Posterior vena cava (tissue), 2 donors: ENCODE measurements at places on chromosomes 2 and 18.

GRCh38 chr2:98555696-98556095, 52.6 kb downstream of the COA5 start:
- no peak for DNase-seq

GRCh38 chr2:239203443-239204135, 197.2 kb downstream of the HDAC4 start:
- DNase-seq = no peak

DNA sequence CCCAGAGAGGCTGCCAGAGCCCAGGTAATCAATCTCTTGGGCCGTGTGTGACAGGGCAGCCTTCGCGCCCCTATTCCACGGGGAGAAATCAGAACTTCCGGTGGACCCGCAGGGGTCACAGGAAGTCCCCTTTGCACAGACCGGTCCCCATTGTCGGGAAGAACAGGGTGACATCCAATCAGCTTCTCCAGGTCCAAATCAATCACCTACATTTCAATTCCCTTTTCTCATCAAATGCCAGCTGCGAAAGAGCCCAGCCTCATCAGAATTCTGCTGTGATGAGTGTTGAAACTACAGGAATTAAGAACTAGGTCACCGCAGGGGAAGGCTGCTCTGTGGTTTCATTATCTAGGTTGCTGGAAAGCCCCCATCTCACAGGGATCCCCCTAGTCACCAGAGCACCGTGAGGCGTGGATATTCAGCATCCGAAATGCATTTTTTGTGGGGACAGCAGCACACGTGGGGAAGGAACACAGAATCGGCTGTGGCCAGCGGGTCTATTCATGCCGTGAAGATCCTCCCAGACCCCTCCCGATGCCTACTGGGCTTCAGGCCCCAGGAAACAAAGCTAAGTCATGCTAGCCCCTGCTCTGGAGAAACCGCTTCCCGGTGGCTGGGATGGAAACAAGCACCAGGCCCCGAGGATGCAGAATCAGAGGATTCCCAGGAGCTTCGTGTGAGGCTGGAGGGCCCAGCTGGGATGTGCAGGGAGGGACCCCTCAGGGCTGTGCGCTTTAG, 193.7 kb upstream of the ID2 start:
- no peak for DNase-seq

- no peak for DNase-seq
Measured at GRCh38 chr2:193141-193671, 70.6 kb downstream of the SH3YL1 start.

DNA sequence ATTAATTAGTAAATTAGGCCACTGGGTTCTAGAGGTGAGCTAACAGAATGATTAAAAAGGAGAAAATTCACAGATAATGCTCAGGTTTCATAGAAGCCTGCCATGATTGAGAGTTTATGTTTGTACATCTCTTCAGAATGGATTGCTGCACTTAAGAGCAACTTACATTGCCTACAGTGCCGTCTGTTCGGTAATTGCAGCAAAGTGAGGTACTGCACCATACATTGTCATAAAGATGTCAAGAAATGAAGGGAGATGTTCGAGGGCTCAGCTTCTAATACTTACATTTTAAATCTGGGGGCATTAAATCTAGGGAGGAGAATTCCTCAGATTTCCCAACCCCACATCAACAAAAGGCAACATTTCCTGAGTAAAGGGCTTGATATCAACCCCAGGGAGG, 976.2 kb upstream of the FANCL start:
- DNase-seq = no peak

DNA sequence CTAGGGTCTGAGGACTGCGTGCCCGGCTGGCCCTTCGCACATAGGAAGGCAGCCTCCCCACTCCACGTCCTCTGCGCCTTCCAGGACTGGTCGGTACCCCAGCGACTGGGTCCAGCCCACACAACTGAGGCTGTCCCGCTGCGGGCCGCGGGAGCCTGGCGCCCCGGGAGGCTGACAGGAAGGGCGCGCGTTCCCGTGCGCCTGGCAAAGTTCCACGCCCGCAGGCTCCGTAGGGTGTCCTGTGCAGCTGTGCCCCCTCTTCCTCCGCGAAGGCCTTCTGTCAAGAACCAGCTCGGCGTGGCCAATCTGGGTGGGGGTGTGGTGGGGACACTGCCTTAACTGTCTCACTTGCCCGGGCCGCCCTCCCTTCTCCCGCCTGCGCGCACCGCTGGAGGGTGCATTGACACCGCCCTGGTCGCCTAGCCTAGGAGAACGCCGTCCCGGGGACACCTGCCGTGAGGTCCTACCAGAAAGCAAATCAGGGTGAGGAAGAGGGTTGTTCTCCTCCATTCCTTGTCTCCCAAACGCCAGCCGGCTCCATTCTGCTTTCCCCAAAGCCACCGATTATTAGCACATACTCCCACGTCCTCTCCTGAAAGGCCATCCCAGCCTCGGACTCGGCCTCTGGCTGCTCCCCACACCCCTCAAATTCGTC, 618 bp upstream of the LYPD1 start:
- DNase-seq = no peak

DNA sequence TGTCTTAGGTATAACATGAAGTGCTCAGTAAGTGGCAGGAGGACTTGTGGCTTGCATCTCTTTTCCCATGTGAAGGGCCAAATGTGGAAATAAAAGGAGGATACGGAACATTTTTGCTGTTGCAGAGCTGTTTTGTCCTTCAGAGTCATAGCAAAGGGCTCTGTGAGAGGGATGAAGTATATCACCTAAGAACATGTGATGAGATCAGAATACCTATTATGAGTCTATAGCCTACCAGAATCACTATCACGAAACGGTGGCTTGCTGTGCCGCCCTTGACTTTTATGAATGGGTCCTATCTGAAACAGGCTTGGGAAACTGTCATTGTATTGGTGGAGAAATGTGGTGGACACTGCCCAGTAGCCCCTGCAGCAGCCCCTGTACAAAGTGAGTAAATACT, 67.0 kb upstream of the ITGB6 start:
- DNase-seq = no peak

- no peak for DNase-seq
Measured at GRCh38 chr2:75260946-75261345, 61.6 kb upstream of the TACR1 start.

GRCh38 chr2:182318466-182319220, 108.2 kb downstream of the PDE1A start:
- DNase-seq = no peak

DNA sequence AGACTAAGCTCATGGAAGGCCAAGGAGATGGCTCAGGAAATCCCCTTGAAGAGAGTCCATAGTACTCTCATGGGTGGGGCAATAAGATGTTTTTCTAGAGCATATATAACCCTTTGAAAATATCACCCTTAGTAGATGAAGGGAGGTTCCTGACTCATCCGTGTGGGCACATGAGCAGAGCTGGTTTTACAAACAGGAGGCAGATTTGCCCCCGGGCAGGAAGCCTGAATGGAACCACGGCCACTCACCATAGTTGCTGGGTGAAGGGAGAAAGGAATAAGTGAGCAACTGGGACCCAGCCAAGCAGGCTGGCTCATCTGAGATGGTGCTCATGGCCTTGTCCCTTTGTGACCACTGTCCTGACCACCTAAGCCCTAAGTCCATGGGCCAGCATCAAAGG, 29.0 kb upstream of the MAPRE3 start:
- no peak for DNase-seq

GRCh38 chr2:33645861-33646260, 46.8 kb upstream of the FAM98A start:
- DNase-seq = no peak

DNA sequence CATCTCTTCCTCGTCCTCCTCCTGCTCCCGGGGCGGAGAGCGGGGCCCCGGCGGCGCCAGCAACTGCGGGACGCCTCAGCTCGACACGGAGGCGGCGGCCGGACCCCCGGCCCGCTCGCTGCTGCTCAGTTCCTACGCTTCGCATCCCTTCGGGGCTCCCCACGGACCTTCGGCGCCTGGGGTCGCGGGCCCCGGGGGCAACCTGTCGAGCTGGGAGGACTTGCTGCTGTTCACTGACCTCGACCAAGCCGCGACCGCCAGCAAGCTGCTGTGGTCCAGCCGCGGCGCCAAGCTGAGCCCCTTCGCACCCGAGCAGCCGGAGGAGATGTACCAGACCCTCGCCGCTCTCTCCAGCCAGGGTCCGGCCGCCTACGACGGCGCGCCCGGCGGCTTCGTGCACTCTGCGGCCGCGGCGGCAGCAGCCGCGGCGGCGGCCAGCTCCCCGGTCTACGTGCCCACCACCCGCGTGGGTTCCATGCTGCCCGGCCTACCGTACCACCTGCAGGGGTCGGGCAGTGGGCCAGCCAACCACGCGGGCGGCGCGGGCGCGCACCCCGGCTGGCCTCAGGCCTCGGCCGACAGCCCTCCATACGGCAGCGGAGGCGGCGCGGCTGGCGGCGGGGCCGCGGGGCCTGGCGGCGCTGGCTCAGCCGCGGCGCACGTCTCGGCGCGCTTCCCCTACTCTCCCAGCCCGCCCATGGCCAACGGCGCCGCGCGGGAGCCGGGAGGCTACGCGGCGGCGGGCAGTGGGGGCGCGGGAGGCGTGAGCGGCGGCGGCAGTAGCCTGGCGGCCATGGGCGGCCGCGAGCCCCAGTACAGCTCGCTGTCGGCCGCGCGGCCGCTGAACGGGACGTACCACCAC, 2.1 kb downstream of the GATA6 start:
- DNase-seq = no peak

- no peak for DNase-seq
Measured at GRCh38 chr2:80437959-80438358, 133.4 kb upstream of the LRRTM1 start.

DNA sequence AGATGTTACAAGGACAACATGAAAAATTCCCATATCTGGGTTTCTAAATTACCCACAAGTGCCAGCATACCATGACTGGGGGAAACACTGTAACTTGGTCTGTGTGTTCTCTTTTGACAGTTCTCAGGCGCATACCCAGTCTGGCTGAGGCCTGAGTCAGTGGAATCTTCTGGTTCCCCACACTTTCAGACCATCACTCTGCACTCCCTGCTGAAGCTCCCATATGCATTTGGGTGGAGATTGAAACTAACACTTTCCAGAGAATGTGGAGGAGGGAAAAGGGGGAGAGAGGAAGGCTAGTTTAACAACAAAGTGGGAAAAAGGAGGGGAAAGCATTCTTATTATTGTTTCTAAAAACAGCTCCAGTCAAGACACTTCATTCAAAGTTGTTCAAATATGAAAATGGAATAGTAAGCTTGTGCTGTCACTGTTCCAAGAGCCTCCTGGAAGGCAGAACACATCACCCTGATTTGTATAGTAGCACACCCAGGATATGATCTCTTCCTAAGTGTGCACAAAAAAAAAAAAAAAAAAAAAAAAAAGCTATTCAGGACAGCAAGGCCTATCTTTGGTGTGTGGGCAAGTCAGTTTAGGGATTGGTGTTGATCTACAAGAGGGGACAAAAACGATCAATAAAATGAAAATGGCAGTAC, 48.1 kb upstream of the CTIF start:
- no peak for DNase-seq

- DNase-seq = no peak
Measured at GRCh38 chr2:171018522-171018921, 89.5 kb downstream of the GORASP2 start.

- DNase-seq = no peak
Measured at GRCh38 chr2:70396612-70397011, 94.7 kb upstream of the FAM136A start.

DNA sequence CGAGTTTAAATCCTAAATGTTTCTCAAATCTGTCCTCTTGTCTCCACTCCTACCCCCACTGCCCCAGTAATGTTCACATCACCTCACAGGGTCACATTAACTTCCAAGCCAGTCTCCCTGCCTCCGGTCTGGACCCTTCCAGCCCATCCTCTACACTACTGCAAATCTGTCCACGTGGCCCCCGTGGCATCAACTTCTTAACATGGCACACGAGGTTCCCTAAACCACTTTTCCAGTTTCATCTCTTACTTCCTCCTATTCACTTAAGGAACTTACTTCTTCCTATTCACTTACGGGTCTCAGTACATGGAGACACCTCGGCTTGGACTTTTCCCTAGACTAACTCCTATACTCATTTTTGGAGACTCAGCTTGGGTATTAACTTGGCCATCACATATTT, 27.0 kb downstream of the MRPL33 start:
- no peak for DNase-seq

DNA sequence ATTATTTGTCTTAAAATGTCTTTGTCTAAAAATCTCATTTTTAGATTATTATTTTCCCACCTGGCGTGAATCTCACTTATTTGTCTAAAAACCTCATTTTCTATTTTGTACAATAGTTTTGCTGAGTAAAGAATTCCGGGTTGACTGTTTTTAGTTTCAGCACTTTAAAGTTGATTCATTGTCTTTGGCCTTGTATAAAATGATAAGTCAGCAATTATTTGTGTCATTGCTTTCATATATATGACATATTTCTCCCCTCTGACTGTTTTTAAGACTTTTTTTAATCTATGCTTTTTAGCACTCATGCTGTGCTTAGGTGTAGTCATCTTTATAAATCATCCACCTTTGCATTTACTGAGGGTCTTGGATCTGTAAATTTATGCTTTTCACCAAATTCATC, 92.1 kb upstream of the DOK6 start:
- DNase-seq = no peak

GRCh38 chr2:219509780-219510511, 4.3 kb upstream of the ASIC4 start:
- DNase-seq = no peak
